Vagina (tissue), 2 donors: ENCODE measurements at places on chromosomes 7 and 10.
A peak's percentile ranks its signal among the peaks of the same experiment; 100 is the strongest.

GRCh38 chr7:47047384-47047783, 534.5 kb downstream of the TNS3 start:
- H3K27ac ChIP-seq = no peak overlapping the region
- peaks cover 35% of the 10 kb centered on the region for H3K4me1 ChIP-seq
- H3K27me3 ChIP-seq = no peaks in the 10 kb centered on the region
- no peak for DNase-seq

- H3K36me3 ChIP-seq = no peaks in the 10 kb centered on the region
- no peak for DNase-seq
- no peak overlapping the region for H3K27ac ChIP-seq
- H3K4me1 ChIP-seq = peaks cover 6% of the 10 kb centered on the region
- H3K4me3 ChIP-seq = no peak overlapping the region
These were observed 104.6 kb downstream of the HIPK2 start for GRCh38 chr7:139673230-139673629.

DNA sequence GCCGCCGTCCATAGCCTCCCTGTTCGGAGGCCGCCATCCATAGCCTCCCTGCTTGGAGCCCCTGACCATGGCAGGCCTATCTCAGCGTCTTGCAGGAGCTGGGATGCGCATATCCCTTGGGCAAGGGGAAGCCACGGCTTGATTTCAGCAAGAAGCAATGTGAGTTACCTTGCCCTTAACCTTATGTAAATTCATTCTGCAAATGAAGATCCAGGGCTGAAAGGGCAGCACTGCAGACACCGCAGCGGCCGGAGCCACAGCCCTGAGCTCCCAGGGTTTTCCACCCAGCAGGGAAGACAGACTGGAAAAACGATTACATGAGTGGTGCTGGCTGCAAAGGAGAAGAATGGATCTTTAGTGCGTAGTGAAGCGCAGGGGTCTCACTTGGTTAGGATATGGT, 95.8 kb downstream of the SEC61G start:
- no peak overlapping the region for H3K4me3 ChIP-seq
- no peaks in the 10 kb centered on the region for H3K27me3 ChIP-seq
- peaks cover 10% of the 10 kb centered on the region for H3K4me1 ChIP-seq
- H3K36me3 ChIP-seq = no peaks in the 10 kb centered on the region

DNA sequence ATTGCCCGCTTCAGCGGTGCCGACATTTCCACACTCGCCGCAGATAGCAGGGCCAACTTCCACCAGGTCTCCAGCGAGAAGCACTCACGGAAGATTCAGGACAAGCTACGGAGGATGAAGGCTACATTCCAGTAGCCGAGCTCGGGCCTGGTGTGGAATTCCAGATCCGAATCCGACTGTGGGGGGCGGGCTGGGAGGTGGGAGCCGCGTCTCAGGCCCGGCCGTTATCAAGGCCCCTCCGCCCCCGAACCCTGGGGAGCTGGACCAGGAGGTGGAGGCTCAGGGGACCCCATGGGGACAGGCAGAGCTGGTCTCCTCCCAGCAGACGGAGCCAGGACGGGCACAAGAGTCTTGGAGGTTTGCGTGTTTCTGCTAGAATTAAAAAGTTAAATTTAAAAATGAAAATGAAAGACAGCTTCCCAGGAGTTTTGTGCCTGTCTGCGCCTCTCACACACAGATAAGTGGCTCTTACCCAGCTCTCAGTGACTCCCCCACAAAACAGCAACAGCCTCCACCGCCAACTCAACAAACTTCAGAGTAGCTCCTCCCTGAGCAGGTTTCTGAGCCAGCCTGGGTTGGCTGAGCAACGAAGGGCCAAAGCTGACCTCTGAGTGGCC, 5.2 kb upstream of the UTF1 start:
- H3K4me3 ChIP-seq = peak overlapping the region; percentile 22
- no peaks in the 10 kb centered on the region for H3K36me3 ChIP-seq
- no peak for DNase-seq
- peaks cover 5% of the 10 kb centered on the region for H3K4me1 ChIP-seq

- H3K36me3 ChIP-seq = no peaks in the 10 kb centered on the region
- H3K4me1 ChIP-seq = peaks cover 38% of the 10 kb centered on the region
- peak overlapping the region; percentile 97 for H3K27ac ChIP-seq
- peak overlapping the region; percentile 91 for H3K4me3 ChIP-seq
These were observed 1.3 kb downstream of the PFKFB3 start for GRCh38 chr10:6204063-6204340.

DNA sequence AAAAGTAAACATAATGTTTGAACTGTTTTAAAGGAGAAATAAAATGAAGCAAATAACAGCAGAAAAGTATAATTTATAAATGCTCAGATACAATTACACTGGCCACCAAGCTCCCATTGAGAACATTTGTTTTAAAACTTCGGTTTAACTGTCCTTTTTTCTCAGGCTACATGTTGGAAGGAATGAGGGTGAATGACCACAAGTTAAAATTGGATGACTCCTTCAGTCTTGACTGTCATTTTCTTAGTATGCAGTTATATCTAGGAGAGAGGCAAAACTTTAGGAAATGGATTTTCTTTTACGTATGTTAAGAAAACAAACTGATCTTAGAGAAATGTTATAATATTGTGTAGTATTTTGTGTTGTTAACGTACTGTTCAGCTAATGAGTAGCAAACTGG, 5.0 kb downstream of the TRIM24 start:
- no peak overlapping the region for H3K27ac ChIP-seq
- H3K27me3 ChIP-seq = no peaks in the 10 kb centered on the region
- peaks cover 19% of the 10 kb centered on the region for H3K4me1 ChIP-seq

DNA sequence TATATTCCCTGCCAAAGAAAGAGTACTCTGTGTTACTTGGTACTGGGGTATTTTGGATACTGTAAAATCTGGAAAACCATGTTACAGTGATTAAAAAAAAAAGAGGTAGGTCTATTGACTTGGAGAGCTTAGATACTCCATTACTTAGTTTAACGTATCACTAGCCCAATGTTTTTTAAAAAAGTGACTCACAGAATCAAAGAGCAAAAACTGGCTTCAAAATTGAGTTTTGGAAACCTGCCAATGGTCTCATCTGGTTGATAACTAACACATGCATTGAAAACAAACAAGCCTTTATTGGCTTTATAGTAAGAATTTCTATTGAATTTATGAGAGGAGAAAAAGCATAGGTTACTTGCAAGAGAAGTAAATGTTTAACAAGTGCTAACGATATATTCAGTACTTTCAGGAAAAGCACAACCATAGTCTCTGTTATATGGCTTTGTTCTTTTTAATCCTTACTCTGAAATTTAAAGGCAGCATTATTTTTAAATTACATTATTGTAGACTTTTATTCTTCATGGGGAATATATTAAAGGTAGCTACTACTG, 563.3 kb upstream of the SORCS1 start:
- no peak overlapping the region for H3K27ac ChIP-seq
- H3K27me3 ChIP-seq = no peaks in the 10 kb centered on the region
- H3K36me3 ChIP-seq = no peaks in the 10 kb centered on the region

DNA sequence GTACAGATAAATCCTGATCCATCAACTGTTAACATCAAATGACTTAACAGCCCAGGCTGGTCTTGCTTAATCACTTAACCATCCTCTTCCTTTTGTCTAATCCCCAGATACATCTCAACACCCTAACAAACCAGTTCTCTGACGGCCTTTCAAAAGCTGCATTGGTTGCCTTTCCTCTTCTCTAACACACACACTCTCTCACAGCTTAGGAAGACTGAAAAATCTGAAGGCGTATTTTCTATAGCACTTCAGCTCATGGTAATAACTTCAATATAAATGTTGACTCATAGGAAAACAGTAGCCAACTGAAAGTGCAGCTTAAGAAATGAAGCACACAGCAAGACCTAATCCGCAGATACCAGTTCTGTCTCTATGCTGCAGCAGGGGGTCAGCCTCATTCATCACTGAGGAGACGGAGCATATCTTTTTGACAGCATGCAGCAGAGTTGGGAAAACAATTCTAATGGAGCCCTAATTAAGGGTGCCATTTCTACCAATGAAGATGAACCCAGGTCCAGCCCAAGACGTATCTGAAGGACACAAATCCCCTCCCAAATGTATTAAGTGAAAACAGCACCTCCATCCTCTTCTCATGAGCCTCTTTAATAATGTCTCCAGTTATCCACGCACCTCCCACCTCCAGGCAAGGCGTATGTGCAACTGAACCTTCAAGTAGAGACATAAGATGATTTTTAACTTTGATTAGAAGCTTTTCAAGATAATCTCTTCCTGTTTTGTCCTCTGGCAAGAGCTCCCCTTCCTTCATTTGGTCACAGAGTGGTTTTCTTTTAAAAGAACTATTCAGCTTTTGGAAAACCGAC, 211.7 kb upstream of the NFE2L3 start:
- H3K36me3 ChIP-seq = no peaks in the 10 kb centered on the region
- H3K27ac ChIP-seq = peak overlapping the region; percentile 47
- H3K27me3 ChIP-seq = no peaks in the 10 kb centered on the region

DNA sequence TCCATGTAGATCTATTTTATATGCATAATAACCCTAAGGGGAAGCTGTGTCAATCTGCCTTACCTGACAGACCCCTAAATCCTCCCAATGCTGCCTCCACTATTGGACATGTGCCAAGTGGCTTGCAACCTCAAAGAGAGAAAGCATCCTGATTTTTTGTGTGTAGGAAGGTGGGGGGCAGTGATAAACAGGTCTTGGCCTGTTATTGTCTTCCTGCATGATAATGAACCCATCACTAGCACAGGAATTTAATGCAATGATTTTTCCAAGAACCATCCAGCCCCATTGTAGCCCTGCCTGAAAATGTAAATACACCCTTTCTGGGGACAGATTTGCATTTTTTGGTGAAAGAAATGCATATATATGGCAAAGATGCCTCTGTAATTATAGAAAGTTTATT, 850.2 kb downstream of the LRMDA start:
- H3K36me3 ChIP-seq = no peaks in the 10 kb centered on the region
- no peak overlapping the region for H3K27ac ChIP-seq
- no peak for DNase-seq
- H3K4me1 ChIP-seq = peaks cover 9% of the 10 kb centered on the region

DNA sequence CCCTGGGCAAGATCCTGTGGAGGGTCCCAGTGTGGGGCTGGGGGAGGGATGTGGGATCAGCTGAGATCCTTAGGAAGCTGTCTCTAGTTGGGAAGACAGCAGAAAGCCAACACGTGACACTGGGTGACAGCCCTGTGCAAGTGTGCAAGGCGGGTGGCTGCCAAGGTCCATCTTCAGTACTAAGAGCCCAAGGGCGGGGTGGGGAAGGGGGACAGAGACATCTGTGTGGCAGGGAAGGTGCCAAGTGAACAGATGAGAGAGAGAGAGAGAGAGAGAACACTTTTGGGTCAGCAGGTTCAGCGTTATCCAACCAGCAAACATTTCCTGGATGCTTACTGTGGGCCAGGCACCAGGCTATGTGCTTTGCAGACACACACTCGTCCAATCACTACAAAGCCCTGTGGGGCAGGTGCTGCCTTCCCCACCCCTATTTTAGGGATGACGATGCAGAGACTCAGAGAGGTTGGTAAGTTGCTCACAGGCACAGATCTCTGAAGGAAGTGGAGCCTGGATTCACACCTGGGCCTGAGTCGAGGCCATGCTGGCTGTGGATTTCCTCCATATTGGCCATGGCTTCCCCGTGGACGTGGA, 135.7 kb downstream of the GRK5 start:
- no peak overlapping the region for H3K27ac ChIP-seq
- no peak for DNase-seq
- H3K27me3 ChIP-seq = no peaks in the 10 kb centered on the region
- H3K4me1 ChIP-seq = peaks cover 23% of the 10 kb centered on the region
- H3K4me3 ChIP-seq = no peak overlapping the region
- no peaks in the 10 kb centered on the region for H3K36me3 ChIP-seq

GRCh38 chr7:107194052-107194451, 25.2 kb downstream of the HBP1 start:
- H3K27me3 ChIP-seq = no peaks in the 10 kb centered on the region
- H3K4me1 ChIP-seq = no peaks in the 10 kb centered on the region
- H3K27ac ChIP-seq = no peak overlapping the region
- no peaks in the 10 kb centered on the region for H3K36me3 ChIP-seq
- DNase-seq = no peak

GRCh38 chr7:26686448-26686981, 177.9 kb downstream of the SKAP2 start:
- H3K36me3 ChIP-seq = no peaks in the 10 kb centered on the region
- no peak overlapping the region for H3K27ac ChIP-seq
- H3K4me3 ChIP-seq = no peak overlapping the region
- no peaks in the 10 kb centered on the region for H3K27me3 ChIP-seq

- DNase-seq = no peak
- no peak overlapping the region for H3K4me3 ChIP-seq
- H3K27me3 ChIP-seq = no peaks in the 10 kb centered on the region
- no peaks in the 10 kb centered on the region for H3K36me3 ChIP-seq
- H3K27ac ChIP-seq = no peak overlapping the region
- H3K4me1 ChIP-seq = no peaks in the 10 kb centered on the region
These were observed 144.2 kb downstream of the JCAD start for GRCh38 chr10:29914986-29915785.

- H3K27ac ChIP-seq = no peak overlapping the region
- no peaks in the 10 kb centered on the region for H3K36me3 ChIP-seq
- no peaks in the 10 kb centered on the region for H3K27me3 ChIP-seq
- no peak for DNase-seq
These were observed 26.8 kb downstream of the PDIA4 start for GRCh38 chr7:149001427-149002068.

GRCh38 chr7:92645114-92646061, 55.2 kb upstream of the FAM133B start:
- H3K4me1 ChIP-seq = peaks cover 44% of the 10 kb centered on the region
- no peak overlapping the region for H3K4me3 ChIP-seq
- H3K27me3 ChIP-seq = no peaks in the 10 kb centered on the region
- no peak overlapping the region for H3K27ac ChIP-seq

DNA sequence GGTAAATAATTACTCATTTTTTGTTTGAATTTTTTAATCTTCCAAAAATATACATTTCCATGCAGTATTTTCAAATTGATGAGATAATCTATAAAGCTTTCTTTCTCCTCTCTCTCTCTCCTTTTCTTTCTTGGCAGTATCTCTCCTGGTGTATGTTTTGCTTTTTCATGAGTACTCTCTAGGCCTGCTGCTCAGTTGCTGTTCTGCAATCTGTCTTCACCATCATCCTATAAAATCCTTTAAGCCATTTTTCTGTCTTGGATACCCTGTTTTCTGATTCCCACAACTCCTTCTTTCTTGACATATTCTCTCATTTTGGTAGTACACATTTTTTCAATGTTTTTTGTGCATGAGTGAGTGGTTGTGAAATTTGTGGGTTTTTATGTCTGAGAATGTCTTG, 1558.1 kb upstream of the LRRTM3 start:
- H3K4me3 ChIP-seq = no peak overlapping the region
- H3K27me3 ChIP-seq = no peaks in the 10 kb centered on the region
- no peak for DNase-seq

DNA sequence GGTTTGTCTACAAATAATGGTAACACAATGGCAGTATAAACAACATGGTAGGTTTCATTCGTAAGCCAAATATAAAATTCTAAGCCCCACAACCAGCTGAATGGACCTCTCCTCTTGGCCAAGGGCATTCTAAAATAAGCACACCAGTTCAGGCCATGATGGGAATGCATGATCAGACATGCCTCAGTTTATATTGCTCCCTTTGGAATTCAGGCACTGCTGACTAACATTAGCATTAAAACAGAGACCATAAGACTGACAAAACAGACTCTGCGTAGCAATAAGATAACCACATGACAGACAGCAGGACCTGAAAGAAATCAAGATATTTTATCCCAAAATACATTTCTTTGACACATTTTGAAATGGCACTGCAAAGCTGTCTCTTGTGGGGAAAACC, 125.8 kb downstream of the FAM107B start:
- H3K4me1 ChIP-seq = peaks cover 34% of the 10 kb centered on the region
- H3K27me3 ChIP-seq = no peaks in the 10 kb centered on the region
- no peaks in the 10 kb centered on the region for H3K36me3 ChIP-seq
- no peak overlapping the region for H3K4me3 ChIP-seq
- no peak overlapping the region for H3K27ac ChIP-seq
- peak; percentile 6 for DNase-seq
